Dermis blood vessel endothelial cell (primary cell): ENCODE measurements at places on chromosomes 13 and 19. TPM values are rescaled to one million over a fixed set of nuclear protein-coding genes. Genes with fewer than 3 reads are reported as not detected.

- no peak for DNase-seq
These were observed 217.3 kb downstream of the LHFPL6 start for GRCh38 chr13:39385621-39386231.

DNA sequence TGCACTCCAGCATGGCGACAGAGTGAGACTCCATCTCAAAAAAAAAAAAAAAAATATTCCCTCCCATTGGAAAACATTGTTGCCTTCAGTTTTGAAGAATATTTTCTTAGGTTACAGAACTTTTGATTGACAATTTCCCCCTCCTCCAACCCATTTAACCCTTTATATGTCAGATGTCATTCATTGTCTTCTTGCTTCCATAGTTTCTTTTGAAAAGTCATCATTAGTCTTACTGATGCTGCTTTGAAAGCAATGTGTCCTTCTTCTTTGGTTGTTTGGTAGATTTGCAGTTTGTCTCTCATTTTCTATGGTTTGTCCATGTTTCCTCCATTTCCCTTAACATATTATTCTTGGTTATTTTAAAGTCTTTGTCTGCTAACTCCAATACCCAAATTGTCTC, 25.4 kb downstream of the ZNF558 start:
- DNase-seq: no peak

- DNase-seq: peak; percentile 86
These were observed 31.2 kb downstream of the ZNF701 start for GRCh38 chr19:52601025-52601973.

- DNase-seq: no peak
These were observed 249.3 kb downstream of the UQCRFS1 start for GRCh38 chr19:28963486-28964250.

DNA sequence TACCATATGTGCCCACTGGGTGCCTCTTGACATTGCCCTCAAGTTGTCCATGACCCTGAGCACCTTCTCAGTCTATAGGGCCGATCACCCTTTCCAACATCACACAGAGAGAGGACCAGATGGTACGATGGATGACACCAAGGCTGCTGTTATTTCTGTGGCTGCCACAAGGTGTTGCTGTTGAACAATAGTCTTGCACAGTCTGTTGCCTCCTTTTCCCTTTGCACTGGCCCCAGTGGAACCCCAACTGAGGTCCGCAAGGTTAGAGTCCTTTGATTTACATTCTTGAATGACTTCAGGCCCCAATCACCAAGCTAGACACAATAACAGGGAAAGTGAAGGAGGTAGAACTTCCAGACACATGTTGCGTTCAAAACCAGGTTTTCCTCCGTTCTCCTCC, 52.0 kb downstream of the TINCR start:
- no peak for DNase-seq

GRCh38 chr13:57734306-57734705, 102.8 kb downstream of the PCDH17 start:
- DNase-seq: no peak

DNA sequence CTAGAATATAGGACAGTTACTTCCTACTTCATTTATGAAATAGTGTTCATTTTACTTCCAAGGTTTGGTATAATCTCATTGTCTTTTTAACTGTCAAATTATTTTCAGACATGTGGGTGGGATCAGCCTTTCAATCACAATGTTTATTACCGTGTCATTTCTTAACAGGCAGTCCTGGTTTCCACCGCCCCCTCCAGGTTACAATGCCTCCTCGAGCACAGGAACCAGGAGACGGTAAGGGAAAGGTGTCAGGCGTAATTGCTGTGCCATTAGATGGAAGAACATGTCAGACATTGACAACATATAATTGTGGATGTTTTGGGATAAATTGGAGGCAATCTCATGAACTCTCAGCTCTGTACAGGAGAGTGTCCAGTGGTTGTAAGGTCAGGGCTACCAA, 36.5 kb downstream of the SCEL start:
- DNase-seq: no peak

DNA sequence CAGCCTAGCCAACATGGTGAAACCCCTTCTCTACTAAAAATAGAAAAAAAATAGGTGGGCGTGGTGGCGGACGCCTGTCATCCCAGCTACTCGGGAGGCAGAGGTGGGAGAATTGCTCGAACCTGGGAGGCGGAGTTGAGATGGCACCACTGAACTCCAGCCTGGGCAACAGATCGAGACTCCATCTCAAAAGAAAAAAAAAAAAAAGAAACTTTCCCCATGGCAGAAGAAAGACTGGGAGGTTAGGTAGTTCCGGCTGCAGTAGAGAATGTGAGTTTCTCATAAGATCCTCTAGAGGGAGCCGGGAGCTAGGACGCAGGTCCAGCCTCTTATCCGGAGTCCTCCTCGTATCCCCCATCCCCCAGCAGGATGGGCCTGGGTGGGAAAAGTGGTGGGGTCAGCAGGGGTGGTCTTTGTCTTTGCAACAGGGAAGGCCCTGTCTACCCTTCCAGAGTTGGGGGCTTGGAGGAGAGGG, 13.2 kb upstream of the CREB3L3 start:
- DNase-seq: peak; percentile 80

DNA sequence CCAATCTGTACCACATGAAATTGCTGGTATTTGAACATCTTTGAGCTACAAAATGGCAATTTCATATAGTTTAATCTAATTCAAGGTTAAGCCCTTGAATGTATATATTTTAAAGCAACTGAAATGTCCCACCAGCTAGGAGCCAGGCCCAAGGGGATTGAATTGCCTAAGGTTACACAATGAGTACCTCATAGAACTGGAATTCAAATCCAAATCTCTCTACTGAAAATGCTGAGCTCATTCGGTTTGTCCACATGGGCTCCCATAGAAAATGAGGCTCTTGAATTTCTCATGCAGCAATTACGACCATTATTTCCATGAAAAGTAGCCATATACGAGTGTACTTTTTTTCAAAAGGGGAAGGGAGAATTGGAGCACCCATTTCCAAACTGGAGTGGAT, 31.5 kb upstream of the FNDC3A start:
- DNase-seq: no peak

DNA sequence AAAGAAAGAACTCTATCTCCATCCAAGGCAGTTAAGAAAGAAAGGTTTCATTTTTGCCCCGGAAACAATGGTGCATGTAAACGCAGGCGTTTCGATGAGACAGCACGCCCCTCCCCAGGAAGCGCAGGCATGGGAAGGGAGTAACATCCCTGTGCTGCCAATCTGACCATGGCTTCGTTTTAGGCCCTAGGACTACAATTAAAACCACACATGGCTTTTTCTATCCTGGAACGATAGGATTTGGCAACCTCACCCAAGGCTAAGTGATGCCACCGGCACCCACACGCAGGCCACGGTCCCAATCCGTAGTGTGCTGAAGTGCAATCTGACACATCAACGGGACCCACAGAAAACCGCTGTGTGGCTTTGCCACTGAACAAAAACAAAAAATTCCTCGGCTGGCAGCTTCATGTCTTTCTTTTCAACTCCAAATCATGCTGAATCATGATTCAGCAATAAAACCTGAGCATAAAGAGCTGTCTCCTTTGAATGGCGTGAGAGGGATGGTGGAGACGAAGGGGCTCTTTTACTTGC, 24.2 kb downstream of the RANBP3 start:
- peak; percentile 33 for DNase-seq

- DNase-seq: peak; percentile 88
These were observed 7.3 kb downstream of the RPS16 start for GRCh38 chr19:39428283-39429112.

The CDK8 gene
- total RNA-seq: 12.8 and 16.6 TPM in 2 replicates

The CRB3 gene
- total RNA-seq: not detected in 2 replicates

The LONP1 gene
- 73.7 and 89.9 TPM in 2 replicates for total RNA-seq
